ENCODE measurements at places on chromosomes 7 and 10.

DNA sequence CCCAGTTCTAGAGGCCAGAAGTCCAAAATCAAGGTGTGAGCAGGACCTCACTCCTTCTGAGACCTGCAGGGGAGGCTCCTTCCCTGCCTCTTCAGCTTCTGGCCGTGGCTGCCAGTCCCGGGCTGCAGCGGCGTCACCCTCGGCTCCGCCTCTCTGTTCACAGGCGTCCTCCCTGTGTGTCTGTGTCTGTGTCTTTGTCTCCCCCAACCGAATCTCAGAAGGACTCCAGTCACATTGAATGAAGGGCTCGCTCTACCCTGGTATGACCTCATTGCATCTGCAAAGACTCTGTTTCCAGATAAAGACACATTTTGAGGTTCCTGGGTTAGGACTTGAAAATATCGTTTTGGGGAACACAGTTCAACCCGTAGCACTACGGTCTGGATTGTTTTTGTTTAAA is 33.1 kb upstream of the GALNT11 start:
- H3K27me3 ChIP-seq: no peaks in the 10 kb centered on the region
- no peak overlapping the region for H3K27ac ChIP-seq
- H3K4me1 ChIP-seq: no peaks in the 10 kb centered on the region

GRCh38 chr10:119303886-119304285 is 96.5 kb downstream of the GRK5 start:
- H3K36me3 ChIP-seq: no peaks in the 10 kb centered on the region
- H3K4me3 ChIP-seq: no peak overlapping the region
- DNase-seq: no peak
- peak overlapping the region; percentile 57 for H3K27ac ChIP-seq
- peaks cover 5% of the 10 kb centered on the region for H3K4me1 ChIP-seq

DNA sequence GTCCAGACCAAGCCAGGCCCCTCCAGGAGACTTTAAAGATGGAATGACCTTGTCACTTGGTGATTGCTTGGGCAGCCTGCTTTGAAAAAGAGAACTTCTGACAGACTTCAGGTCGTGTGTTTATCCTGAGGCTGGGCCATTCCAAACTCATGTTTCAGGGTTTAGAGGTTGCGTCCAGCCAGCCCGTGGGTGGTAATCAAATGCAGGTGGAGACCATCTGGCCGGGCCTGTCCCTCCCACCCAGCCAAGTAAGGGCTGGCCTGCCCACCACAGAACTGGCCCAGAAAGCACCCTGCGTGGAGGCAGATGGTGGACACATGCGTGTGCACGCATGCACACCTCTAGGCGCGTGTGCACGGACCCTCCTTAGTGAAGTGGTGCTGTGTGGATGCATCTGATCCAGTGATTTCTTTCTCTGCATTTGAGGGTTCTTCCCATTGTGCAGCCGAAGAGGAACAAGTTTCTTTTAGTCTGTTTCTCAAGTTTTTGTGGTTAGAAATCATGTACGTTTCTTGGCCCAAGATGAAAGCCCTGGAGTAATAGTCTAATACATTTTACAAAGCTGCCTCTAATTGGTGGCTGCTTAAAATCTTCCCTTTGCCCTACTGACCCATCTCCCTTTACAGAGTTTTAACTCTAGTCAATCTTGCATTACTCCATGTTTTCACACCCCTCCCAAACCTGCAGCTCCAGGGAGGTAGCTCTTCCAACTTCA is 43.0 kb downstream of the SUFU start:
- H3K27me3 ChIP-seq: no peaks in the 10 kb centered on the region
- no peaks in the 10 kb centered on the region for H3K36me3 ChIP-seq
- DNase-seq: no peak
- H3K27ac ChIP-seq: peak overlapping the region; percentile 5
- no peaks in the 10 kb centered on the region for H3K4me1 ChIP-seq

DNA sequence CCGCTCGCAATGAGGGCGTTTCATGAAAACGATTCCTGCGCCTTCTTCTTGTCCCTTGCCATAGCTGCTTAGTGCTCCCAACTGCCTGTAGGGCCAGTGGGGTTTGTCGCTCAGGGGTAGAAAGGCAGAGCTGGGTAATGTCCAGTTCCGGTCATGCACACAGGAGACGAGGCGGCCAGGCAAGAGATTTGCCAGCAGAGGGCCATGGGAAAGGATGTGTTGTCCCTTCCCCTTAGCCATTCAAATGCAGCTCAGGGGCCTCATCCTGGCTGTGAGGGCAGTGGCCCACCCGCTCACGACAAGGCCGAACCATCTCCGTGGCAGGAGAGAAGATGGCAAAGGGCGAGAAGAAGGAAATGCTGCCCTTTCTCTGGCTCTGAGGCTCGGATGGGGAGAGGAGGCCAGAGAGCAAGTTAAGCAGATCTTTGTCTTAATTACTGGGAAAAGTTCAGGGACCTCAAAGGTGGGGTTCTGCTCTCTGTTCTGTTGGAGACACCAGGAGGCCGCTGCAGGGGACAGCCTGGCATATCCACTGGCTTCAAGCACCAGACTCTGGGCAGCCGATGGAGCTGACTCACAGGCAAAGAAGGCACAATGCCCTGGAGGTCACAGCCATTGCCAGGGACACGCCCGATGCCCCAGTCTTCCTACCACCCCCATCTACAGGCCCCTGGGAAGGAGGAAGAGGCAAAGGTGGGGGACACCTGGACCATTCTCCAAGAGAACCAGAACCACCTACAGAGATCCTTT is 534.8 kb upstream of the MGMT start:
- no peak for DNase-seq
- no peak overlapping the region for H3K27ac ChIP-seq
- no peaks in the 10 kb centered on the region for H3K27me3 ChIP-seq
- H3K4me1 ChIP-seq: peaks cover 7% of the 10 kb centered on the region
- H3K4me3 ChIP-seq: no peak overlapping the region
- H3K36me3 ChIP-seq: no peaks in the 10 kb centered on the region

DNA sequence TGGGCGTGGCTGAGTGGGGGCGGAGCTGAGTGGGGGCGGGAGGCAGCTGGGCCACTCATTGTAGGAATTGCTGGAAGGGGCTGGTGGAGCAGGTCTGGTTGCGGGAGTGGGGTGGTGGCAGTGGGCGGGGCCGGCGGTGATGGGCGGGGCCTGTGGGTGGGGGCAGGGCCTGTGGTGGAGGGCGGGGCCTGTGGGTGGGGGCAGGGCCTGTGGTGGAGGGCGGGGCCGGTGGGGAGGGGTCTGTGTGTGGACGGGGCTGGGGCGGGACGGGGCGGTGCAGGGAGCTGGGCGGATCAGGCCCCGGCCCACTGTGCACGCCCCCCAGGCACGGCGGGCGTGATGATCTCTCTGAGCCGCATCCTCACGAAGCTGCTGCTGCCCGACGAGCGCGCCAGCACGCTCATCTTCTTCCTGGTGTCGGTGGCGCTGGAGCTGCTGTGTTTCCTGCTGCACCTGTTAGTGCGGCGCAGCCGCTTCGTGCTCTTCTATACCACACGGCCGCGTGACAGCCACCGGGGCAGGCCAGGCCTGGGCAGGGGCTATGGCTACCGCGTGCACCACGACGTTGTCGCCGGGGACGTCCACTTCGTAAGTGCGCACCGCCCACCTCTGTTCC is 14.0 kb downstream of the SLC29A4 start:
- H3K36me3 ChIP-seq: no peaks in the 10 kb centered on the region
- H3K4me3 ChIP-seq: no peak overlapping the region
- no peaks in the 10 kb centered on the region for H3K4me1 ChIP-seq
- H3K27ac ChIP-seq: no peak overlapping the region
- DNase-seq: no peak
- no peaks in the 10 kb centered on the region for H3K27me3 ChIP-seq

- no peak overlapping the region for H3K4me3 ChIP-seq
- no peak overlapping the region for H3K27ac ChIP-seq
- no peaks in the 10 kb centered on the region for H3K4me1 ChIP-seq
- H3K27me3 ChIP-seq: no peaks in the 10 kb centered on the region
Measured at GRCh38 chr10:119801176-119801575, 71.5 kb downstream of the MCMBP start.

DNA sequence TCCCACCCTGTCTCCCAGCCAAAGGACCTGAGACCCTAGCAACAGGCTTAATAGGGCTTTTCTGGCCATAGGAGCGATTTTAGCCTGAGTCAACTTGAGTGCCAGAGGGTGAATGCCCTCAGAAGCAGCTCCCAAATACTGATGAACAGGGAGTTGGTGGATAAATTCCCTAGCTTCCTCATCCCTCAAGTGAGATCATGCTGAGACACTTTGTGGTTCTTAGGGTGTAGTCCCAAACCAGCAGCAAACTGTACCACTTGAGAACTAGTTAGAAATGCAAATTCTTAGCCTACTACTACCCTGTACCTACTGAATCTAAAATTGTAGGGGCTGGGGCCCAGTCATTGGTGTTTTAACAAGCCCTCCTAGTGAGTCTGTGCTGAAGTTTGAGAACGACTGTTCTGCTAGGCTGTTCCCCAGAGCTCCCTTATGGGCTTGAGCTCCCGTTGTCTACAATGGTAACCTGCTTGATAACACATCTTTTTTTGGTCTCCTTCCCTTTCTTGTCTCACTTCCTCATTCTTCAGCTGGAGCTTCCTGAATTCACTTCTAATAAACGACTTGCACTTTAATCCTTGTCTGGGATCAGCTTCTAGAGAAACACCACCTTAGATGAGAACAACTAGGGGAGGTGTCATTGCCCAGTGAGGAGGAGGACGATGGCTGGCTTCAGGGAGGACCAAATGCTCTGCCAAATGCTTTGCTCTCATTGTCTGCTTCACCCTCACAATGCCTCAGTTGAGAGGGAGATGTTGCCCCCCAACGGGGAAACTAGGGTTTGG is 18.2 kb upstream of the CDH23 start:
- no peaks in the 10 kb centered on the region for H3K27me3 ChIP-seq
- H3K27ac ChIP-seq: peak overlapping the region; percentile 96
- no peak overlapping the region for H3K4me3 ChIP-seq
- no peak for DNase-seq
- no peaks in the 10 kb centered on the region for H3K4me1 ChIP-seq
- H3K36me3 ChIP-seq: no peaks in the 10 kb centered on the region

GRCh38 chr7:147775516-147776284 is 814.9 kb upstream of the C7orf33 start:
- H3K4me1 ChIP-seq: no peaks in the 10 kb centered on the region
- H3K4me3 ChIP-seq: no peak overlapping the region
- DNase-seq: no peak

DNA sequence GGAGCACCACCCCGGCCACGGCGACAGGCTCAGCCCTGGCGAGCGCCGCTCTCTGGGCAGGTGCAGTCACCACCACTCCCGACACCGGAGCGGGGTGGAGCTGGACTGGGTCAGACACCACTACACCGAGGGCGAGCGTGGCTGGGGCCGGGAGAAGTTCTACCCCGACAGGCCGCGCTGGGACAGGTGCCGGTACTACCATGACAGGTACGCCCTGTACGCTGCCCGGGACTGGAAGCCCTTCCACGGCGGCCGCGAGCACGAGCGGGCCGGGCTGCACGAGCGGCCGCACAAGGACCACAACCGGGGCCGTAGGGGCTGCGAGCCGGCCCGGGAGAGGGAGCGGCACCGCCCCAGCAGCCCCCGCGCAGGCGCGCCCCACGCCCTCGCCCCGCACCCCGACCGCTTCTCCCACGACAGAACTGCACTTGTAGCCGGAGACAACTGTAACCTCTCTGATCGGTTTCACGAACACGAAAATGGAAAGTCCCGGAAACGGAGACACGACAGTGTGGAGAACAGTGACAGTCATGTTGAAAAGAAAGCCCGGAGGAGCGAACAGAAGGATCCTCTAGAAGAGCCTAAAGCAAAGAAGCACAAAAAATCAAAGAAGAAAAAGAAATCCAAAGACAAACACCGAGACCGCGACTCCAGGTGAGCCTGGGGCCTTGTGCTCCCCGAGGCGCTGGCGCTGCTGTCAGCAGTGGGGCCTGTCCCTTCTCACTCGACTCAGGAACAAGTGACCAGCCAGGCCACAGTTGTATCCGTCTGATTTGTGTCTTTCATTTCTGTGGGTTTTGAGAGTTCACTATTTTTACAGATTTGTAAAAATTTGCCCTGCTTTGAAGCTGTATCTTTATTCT is 117.7 kb downstream of the CYTH3 start:
- H3K4me3 ChIP-seq: no peak overlapping the region
- no peak for DNase-seq
- no peaks in the 10 kb centered on the region for H3K27me3 ChIP-seq
- H3K4me1 ChIP-seq: no peaks in the 10 kb centered on the region

- H3K27me3 ChIP-seq: no peaks in the 10 kb centered on the region
- no peak for DNase-seq
- H3K36me3 ChIP-seq: no peaks in the 10 kb centered on the region
- H3K27ac ChIP-seq: no peak overlapping the region
- H3K4me3 ChIP-seq: no peak overlapping the region
- H3K4me1 ChIP-seq: no peaks in the 10 kb centered on the region
Measured at GRCh38 chr10:45505311-45505710, 131.3 kb downstream of the ALOX5 start.

GRCh38 chr10:125124907-125125306 is 35.5 kb downstream of the CTBP2 start:
- H3K36me3 ChIP-seq: no peaks in the 10 kb centered on the region
- peaks cover 9% of the 10 kb centered on the region for H3K4me1 ChIP-seq
- H3K27me3 ChIP-seq: no peaks in the 10 kb centered on the region
- no peak for DNase-seq

DNA sequence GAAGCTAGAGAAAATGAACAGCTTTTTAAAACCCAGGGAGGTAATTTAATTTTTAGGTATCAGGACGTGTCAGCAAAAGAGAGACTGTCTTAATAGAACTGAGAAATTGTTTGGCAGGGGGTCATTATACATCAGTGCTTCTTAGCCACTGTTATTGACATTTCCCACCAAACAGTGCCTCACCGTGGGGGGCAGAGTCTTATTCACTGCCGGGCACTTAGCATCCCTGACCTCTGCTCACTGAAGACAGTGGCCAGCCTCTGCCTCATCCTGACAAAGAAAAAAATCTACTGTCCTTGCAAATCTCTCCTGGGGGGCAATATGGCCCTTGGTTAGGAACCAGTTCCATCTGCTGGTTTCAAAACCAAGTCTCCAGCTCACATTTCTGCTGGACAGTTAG is 14.2 kb upstream of the MKI67 start:
- no peaks in the 10 kb centered on the region for H3K27me3 ChIP-seq
- H3K4me3 ChIP-seq: no peak overlapping the region
- no peak overlapping the region for H3K27ac ChIP-seq
- no peaks in the 10 kb centered on the region for H3K4me1 ChIP-seq
- no peak for DNase-seq
- no peaks in the 10 kb centered on the region for H3K36me3 ChIP-seq

DNA sequence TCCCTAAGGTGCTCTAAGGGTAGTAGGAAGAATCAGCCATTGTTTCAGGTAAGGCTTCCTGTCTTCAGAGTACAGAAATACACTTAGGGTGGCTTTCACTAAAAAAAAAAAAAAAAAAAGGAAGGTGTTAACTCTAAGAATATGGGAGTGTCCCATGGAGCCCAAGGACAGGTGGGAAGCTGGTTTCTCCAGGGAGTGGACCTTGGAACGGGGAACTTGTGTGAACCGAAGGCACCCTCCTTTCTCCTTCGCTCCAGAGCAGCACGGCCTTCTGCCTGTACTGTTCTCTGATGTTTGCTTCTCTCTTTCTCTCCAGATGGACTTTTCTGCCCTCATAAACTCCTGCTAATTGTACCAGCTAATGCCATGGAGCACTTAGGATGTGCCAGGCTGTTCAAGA is 6.2 kb downstream of the OPALIN start:
- no peak for DNase-seq
- H3K36me3 ChIP-seq: no peaks in the 10 kb centered on the region
- H3K4me3 ChIP-seq: no peak overlapping the region
- H3K27me3 ChIP-seq: peaks cover 4% of the 10 kb centered on the region
- no peak overlapping the region for H3K27ac ChIP-seq

All from uterus (tissue), 4 donors.